T-helper 2 cell treated with Interferon-gamma antibody and Interleukin-4, amounts not matched to agents 5 μg/mL and 100 μg/mL, for 36 hours (primary cell): ENCODE measurements at places on chromosomes 6 and 20.
A peak's percentile ranks its signal among the peaks of the same experiment; 100 is the strongest.

GRCh38 chr6:48919555-48919954 lies 543.5 kb downstream of the MMUT start:
- H3K4me1 ChIP-seq, result no peaks in the 10 kb centered on the region
- DNase-seq, result no peak
- H3K27me3 ChIP-seq, result no peaks in the 10 kb centered on the region
- no peaks in the 10 kb centered on the region for H3K36me3 ChIP-seq

DNA sequence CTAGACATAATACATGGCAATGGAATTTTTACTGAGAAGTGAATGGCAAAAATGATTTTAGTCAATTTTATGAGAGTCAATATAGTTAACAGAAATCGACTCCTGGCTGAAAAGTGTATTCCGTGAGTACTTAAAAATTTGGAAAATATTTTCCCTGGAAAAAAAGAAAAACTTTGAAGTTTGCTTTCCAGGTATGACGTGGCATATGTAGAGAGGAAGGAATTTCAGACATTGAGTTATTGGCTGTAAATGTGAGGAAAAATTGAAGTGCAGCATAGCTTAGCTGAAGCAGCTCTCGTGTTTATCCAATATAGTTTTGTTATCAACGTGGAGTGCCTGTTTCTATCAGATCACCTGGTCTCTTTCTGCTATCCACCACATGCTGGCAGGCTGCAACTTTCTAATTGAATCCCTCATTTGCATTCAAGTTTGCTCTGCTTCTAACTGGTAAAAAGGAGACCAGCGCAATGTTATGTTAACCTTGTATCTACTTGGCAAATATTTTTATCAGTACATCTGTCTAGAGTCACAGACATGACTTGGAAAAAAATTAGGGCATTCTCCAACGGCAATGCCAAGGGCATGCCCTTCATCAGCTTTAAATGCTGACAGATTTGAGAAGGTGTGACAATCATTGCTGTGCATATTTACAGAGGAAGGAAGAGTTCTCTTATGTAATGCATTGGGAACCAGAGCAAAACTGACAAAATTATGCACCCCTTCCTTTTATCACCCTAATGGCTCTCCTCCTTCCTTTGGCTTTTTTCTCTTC lies 1102.8 kb upstream of the FLRT3 start:
- H3K36me3 ChIP-seq, result no peaks in the 10 kb centered on the region
- H3K4me3 ChIP-seq, result no peak overlapping the region
- no peak overlapping the region for H3K27ac ChIP-seq
- H3K4me1 ChIP-seq, result no peaks in the 10 kb centered on the region

DNA sequence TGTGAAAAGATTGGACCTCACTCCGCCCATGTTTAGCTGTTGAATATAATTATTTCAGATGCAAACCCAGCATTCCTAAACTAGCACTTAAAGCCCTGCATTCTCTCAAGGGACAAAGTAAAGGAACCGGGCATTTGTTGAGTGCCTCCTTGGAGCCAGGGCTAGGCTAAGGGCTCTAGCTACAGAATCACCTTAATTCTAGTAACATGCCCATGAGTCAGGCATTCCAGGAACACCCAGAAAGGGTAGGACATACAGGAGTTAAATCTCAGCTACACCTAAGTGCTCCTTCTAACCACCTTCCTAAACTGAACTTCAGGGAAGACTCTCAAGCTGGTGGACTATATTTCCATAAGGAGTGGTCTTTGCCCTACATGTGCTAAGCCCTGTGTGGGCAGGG lies 89.4 kb downstream of the SLC24A3 start:
- H3K4me1 ChIP-seq, result no peaks in the 10 kb centered on the region
- no peaks in the 10 kb centered on the region for H3K36me3 ChIP-seq
- DNase-seq, result no peak
- no peak overlapping the region for H3K27ac ChIP-seq
- no peaks in the 10 kb centered on the region for H3K27me3 ChIP-seq
- H3K4me3 ChIP-seq, result no peak overlapping the region

DNA sequence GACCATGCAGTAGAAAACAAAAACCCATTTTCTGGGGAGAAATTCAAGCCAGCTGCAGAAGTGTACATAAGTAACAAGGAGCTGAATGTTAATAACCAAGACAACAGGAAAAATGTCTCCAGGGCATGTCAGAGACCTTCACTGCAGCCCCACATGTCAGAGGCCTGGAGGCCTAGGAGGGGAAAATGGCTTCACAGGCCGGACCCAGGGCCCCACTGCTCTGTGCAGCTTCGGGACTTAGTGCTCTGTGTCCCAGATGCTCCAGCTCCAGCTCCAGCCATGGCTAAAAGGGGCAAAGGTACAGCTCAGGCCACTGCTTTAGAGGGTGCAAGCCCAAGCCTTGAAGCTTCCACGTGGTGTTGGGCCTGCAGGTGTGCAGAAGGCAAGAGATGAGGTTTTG lies 43.6 kb downstream of the HACE1 start:
- no peak overlapping the region for H3K27ac ChIP-seq
- no peak for DNase-seq
- no peak overlapping the region for H3K4me3 ChIP-seq
- H3K4me1 ChIP-seq, result peaks cover 6% of the 10 kb centered on the region
- H3K27me3 ChIP-seq, result no peaks in the 10 kb centered on the region

DNA sequence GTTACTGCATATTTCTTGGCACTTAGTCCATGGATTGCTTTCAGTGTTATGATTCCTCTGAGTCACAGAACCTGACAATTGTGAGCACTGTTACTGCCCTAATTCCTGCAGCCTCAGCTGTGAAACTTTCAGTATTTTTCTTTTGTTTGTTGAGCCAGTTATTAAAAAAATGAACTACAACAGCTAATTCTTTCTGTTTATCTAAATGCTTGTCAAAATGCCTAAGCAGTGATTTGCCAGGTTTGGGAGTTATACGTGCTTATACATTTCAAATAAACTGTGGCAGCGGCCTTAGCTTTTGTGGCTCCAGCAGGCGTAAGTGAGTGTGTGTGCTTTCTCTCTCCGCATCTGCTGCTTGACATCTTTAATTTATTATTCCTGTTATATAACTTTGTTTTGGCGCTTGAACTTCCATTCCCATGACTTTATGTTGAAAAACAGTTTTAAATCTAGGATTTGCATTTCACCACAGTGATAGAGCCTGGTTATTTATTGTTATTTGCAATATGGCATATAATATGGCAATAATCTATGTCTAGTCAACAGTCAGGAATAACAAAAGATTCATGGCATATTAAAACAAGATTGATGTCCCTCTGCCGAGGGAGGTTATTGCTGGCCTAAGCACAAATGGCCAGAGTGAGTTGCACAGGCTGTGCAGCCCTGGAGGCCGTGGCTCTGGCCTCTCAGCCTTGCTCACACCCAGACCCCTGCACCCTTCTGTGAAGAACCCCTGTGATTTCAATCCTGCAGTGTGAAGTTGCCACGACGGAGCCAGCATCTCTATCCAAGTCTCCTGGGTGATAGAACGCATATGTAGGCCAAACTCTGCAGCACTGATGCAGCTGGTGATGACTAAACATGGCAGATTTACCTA lies 303.4 kb downstream of the THBS2 start:
- H3K27ac ChIP-seq, result no peak overlapping the region
- no peaks in the 10 kb centered on the region for H3K36me3 ChIP-seq
- H3K4me3 ChIP-seq, result no peak overlapping the region

DNA sequence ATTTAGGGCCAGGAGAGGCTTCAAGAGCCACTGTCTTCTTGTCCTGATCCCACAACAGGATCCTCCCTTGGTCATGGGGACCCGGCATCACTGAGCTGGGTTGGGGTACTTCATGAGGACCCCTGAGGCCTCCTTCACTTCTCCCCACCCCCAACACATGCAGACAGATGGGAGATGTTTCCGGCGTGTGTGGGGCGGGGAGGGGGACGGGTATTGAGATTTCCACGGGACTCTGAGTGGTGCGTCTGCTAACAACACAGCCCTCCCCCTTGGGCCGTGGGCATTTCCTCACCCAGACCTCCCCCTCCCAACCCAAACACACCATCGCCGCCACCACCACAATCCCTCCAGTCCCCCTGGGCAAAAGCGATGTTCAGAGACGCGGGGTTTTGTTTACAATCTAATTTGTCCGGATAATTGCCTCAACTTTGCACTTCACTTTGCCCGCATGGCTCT lies 906 bp upstream of the FOXP4 start:
- peaks cover 60% of the 10 kb centered on the region for H3K27me3 ChIP-seq
- no peaks in the 10 kb centered on the region for H3K36me3 ChIP-seq
- H3K4me3 ChIP-seq, result peak overlapping the region; percentile 60

DNA sequence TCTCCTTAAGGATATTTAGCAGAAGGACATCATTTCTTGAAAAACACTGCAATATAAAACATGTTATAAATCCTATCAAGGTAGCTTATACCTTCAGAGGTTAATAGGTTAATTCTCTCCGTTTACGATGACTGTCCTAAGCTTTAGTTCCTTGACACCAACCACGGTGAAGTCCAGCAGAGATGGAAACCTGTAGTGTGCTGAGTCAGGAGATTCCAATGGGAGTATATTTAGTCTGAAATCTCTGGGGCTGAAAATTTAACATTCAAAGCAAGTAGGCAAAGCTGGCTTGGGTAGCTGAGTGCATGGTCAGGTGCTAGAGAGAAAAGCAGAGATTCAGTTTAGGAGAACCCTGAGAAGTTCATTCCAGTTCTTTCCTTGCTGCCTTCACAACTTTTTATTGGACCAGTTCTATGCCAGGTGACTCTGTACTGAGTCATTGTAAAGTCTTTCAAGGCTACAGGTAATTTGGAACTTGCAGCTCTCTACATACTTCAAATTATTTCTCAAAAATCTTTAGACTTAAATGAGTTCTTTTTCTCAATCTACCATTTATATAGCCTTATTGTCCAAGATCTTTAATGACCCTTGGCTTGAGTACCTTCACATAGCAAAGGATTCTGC lies 1009.4 kb upstream of the FLRT3 start:
- H3K36me3 ChIP-seq, result no peaks in the 10 kb centered on the region
- no peaks in the 10 kb centered on the region for H3K27me3 ChIP-seq
- no peak overlapping the region for H3K27ac ChIP-seq
- DNase-seq, result no peak
- H3K4me3 ChIP-seq, result no peak overlapping the region

DNA sequence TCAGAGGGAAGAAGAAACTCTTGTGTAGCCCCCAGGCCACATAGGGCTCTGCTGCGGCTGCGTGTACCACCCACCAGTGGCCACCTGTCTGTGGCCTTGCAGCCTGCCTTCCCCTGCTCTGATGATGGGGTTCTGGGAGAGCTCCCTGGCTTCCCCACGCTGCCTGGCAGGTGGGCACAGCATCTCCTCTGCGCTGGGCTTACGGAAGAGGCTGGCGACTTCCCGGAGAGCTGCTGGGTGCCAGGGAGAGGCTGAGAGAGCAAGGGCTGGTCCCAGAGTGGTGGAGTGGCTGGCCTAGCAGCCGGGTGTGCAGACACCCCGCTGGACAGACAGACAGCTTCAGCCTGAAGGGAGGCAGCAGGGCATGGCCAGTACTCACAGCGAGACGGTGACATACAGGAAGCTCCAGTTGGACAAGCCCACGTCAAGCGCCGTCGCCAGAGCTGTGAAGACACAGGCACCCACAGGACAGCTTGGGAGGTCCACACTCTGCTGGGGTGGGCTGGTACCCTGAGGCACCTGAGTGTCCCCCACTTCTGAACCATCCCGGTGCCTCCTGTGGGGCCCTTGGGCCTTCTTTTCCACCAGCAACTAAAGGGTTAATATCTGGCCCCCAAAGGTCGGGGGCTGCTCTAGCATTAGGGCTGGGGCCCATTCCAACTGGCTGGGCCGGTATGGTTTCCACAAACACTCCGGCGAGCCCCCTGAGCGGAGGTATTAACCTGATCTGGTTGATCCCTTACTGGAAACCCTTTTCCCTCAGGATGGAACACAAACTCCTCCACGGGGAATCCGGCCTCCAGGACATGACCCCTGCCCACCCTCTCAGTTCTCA lies 48.1 kb upstream of the CDH22 start:
- no peaks in the 10 kb centered on the region for H3K27me3 ChIP-seq
- DNase-seq, result no peak
- peaks cover 11% of the 10 kb centered on the region for H3K4me1 ChIP-seq

GRCh38 chr6:79238919-79239318 lies 4.4 kb upstream of the HMGN3 start:
- H3K4me3 ChIP-seq, result no peak overlapping the region
- peaks cover 8% of the 10 kb centered on the region for H3K27me3 ChIP-seq
- peaks cover 3% of the 10 kb centered on the region for H3K36me3 ChIP-seq
- DNase-seq, result no peak
- H3K4me1 ChIP-seq, result peaks cover 18% of the 10 kb centered on the region
- no peak overlapping the region for H3K27ac ChIP-seq

DNA sequence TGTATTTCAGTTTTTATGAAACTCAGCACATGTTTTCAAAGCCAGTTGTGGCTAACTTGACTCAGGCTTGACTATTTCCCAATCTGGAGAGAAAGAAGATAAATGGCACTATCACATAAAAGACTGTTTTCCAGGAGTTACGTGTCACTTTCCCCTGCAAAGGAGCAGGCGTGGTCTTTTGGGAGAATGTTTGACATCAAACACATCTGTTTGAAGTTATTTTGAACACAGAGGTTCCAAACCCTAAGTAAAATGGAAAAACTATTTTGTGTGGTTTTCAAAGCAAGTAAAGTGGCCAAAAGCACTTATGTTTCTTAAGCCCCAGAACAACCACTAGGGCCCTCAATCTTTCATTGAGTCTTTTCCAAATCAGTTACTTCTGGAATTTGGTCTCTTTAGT lies 89.7 kb downstream of the FOXF2 start:
- no peaks in the 10 kb centered on the region for H3K36me3 ChIP-seq
- no peak for DNase-seq
- H3K4me1 ChIP-seq, result no peaks in the 10 kb centered on the region
- no peak overlapping the region for H3K4me3 ChIP-seq

DNA sequence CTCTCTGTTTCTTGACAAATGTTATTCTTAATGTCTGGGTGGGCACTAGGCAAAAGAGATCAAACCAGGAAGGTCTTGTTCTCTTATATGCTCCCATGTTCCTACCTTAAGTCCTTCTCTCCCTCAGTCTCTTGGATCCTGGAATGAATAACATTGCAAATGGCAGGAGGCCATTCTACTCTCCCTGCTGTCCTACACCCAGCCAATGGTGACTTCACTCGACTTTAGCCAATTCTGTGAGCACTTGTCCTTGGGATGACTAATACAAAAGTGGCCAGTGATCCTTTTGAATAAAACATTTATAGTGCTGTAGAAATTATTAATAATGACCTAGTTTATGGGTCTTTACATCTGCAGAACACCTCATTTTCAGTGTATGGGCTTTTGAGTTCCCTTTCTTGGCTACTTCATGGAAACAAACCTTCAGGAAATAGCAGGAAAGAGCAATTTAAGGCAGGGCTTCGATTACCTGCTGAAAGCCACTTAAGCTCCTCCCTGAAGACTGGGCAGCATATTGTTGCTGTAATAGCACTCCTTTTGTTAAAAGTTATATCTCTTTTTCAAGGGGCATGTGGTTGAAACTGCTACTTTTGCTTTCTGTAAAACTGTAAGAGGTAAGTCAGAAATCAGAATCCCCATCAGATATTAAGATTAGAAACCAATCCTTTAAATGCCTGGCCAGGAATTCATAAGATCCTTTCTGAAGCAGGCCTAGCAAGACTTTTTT lies 10.5 kb downstream of the OTOR start:
- H3K4me3 ChIP-seq, result no peak overlapping the region
- no peak overlapping the region for H3K27ac ChIP-seq
- H3K27me3 ChIP-seq, result peaks cover 41% of the 10 kb centered on the region
- no peaks in the 10 kb centered on the region for H3K4me1 ChIP-seq
- no peaks in the 10 kb centered on the region for H3K36me3 ChIP-seq
- DNase-seq, result no peak

- H3K4me1 ChIP-seq, result no peaks in the 10 kb centered on the region
- H3K27ac ChIP-seq, result no peak overlapping the region
- no peak overlapping the region for H3K4me3 ChIP-seq
- DNase-seq, result no peak
Measured at GRCh38 chr6:23228439-23229024, 659.2 kb downstream of the HDGFL1 start.
